ENCODE measurements at places on chromosomes 16 and 17.

DNA sequence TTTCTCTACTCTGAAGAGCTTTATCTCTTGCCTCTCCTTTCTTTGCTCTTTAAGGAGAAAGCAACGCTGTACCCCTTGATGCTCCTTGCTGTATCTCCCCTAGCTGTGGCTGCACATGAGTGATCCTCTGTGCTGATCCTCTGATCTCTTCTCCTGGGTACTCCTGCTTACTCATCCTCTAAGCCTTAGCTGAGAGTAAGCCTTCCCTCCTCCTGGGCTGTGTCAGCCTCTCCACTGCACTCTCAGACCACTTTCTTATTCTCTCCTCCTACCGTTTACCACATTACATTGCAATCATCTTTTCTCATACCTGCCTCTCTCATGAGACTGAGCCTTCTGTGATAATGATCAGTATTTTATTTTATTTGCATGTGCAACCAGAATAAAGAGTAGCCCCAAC, 25.1 kb downstream of the SOX9 start:
- no peak for DNase-seq

GRCh38 chr16:75197522-75198134, 9.3 kb downstream of the CTRB2 start:
- DNase-seq, result no peak

GRCh38 chr16:81544700-81545271, 100.2 kb downstream of the CMIP start:
- no peak for DNase-seq

- no peak for DNase-seq
Observed at GRCh38 chr17:1916963-1917715, 87.3 kb downstream of the RPA1 start.

DNA sequence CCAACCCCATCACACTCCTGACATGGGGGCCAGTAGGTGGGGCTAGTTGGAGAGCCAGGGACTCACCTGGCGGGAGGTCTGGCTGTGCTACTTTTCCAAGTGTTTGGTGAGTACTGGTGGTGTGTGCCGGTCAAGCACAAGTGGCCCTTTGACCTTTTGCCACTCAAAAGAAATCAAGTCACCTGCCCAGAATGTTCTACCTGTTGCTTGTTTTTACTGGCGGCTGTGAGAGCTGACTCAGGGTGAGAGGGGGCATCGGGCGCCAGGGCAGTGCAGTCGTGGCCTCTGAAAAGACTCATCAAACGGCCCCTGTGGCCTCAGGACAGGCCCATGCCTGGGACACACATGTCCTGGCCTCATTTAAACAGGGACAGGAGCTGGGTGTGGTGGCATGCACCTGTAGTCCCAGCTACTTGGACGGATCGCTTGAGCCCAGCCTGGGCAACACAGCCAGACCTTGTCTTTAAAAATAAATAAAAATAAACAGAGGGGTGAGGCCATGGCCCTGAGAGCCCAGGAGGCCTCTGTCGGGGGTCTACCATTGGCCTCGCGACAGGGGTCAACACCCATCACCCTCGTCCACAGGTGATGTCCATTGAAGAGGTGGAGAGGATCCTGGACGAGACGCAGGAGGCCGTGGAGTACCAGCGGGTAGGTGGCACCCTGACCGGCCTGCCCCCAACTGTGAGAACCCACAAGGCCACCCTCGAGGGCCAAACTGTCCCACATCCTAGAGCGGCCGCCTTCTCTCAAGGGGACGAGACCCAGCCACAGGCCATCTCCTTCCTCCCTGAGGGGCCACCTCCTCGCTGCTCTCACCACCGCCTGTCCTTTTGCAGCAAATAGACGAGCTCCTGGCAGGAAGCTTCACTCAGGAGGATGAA, 5.0 kb downstream of the CHMP6 start:
- DNase-seq, result no peak

Data from stimulated activated CD4-positive, alpha-beta T cell treated with anti-CD3 and anti-CD28 coated beads, Interleukin-12 subunit alpha, Interleukin-12 subunit beta, amount 100 ng/mL, for 4 hours (primary cell).